ENCODE measurements at places on chromosomes 5 and 9.

DNA sequence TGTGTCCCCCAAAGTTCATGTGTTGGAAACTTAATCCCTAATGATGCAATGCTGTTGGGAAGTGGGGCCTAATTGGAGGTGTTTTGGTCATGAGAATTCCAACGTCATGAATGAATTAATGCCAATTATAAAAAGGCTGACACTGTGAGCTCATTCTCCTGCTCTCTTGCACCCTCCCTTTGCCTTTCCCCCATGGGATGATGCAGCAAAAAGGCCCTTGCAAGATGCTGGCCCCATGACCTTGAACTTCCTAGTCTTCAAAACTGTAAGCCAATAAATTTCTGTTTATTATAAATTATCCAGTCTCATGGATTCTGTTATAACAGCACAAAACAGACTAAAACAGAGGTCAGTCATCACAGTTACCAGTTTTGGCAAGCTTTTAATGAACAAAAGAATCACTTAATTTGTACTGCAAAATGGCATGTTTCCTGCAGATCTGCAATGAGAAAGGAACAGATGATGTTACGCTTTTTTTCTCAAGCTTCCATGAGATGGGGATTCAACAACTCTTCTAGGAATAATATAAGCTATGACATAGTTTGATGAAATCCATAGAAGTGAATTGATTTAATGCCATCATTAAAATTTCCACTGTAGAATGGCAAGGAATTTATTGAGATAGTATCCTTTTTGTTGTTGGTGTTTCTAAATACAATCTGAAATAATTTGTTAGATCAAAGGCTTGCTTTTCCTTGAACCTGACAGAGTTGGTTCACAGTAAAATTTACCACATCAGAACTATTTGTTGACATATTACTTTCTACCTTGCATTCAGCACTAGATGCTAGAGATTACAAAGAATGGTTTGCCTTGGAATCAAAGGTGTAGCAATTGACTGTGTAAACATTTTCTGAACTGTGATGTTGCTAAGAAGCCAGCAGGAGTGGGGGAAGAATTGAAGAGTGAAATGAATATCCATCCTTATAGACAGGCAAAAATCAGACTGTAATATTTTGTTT is 29.3 kb upstream of the RFK start:
- DNase-seq: no peak

DNA sequence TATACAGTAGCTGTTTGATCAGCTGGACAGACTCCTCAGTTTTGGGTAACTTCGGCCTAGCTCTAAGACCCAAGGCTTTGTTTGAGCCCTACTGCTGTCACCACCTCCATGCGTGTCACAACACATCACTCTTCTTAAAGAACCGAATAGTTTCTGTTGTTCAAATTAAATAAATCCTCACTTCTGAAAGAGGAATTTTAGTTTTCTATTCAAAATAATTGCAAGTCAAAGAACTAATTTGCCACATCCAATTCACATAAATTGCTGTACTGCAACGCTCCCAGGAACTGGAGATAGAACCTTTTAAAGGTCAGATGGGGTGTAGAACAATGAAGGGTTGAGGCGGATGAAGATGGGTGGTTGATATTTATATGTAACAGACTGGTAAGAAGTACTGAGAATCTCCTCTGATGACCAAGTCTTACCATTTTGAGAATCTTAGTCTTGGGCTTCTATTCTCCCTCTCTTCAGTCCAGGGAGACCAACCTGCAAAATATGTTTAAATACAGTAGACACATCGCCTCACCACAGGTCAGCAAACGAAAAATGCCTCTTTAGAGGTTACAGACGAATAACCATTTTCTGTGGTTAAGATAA is 1.6 kb downstream of the NREP start:
- no peak for DNase-seq

DNA sequence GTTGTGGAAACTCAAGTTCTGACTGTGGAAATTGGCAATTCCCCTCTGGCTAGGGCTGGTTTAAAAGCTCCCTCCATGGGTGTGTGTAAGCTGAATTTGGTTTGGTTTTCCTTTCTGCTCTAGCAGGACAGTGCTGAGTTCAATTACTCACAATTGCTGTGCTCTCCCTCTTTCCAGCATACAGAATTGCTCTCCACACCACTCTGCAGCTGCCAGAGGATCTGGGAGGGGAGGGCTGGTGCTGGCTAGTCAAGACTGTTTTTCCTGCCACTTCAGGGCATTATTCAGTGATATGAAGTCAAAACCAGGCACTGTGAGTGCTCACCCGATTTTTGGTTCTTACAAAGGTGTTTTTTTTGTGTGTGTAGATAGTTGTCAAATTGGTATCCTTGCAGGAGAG is 336.9 kb upstream of the SLC24A2 start:
- no peak for DNase-seq

- DNase-seq: no peak
Observed at GRCh38 chr5:113195251-113195650, 218.7 kb downstream of the DCP2 start.

GRCh38 chr5:68258531-68258930 is 43.0 kb downstream of the PIK3R1 start:
- no peak for DNase-seq

GRCh38 chr5:112574536-112574935 is 155.5 kb upstream of the EPB41L4A start:
- DNase-seq: no peak

DNA sequence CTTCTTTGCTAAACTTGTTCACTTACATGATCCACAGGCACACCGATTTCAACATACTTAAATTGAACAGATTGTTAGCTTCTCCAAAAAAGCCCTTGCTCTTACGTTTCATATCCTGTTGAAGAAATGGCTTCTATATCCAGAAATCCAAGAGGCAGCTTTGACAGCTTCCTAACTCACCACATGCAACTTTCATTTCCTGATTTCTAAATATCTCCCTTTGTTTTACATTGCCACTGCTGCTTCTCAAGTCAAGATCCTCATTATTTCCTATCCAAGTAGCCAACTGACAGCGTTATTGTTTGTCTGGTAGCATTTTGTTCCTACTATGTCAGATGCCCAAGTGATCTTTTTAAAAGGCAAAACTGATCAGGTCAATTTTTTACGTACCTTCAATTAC is 913.2 kb upstream of the TYRP1 start:
- no peak for DNase-seq

GRCh38 chr9:33318225-33318624 is 27.9 kb downstream of the NFX1 start:
- no peak for DNase-seq

- no peak for DNase-seq
Observed at GRCh38 chr9:70079417-70080037, 35.9 kb downstream of the MAMDC2 start.

- DNase-seq: no peak
Observed at GRCh38 chr9:32589083-32589723, 16.2 kb upstream of the NDUFB6 start.

DNA sequence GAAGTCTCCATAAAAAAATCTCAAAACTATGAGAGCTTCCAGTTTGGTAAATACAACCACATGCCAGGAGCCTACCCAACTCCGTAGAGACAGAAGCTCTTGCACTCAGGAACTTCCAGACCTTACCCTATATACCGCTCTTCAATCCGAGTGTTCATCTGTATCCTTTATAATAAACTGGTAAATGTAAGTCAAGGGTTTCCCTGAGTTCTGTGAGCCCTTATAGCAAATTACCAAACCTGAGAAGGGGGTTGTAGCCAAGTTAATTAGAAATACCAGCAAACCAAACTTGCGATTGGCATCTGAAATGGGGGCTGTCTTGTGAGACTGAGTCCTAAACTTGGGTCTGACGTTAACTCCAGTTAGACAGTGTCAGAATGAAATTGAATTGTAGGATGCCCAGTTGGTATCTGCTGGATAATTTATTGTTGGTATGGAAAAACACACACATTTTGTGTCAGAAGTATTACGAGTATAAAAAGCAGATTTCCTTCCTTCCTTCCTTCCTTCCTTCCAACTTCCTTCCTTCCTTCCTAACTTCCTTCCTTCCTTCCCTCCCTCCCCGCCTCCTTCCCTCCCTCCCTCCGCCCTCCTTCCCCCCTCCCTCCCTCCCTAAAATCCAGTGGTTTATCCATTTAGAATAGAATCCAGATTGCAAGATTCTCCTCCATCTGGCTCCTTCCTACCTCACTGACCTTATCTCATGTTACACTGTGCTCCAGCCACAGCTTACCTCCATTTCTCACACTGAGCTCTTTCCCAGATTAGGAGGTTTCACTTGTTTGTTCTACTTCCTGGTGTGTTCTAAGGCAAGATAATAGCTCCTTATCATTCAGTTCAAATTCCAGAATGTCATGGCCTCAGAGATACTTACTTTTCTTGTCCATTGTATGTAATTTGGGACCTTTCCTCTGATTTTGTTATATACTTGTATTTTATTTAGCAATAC is 196.7 kb downstream of the WDR70 start:
- no peak for DNase-seq

- DNase-seq: no peak
Observed at GRCh38 chr5:159929176-159929575, 12.9 kb downstream of the ADRA1B start.

- DNase-seq: no peak
Observed at GRCh38 chr5:127667926-127668325, 19.0 kb downstream of the CTXN3 start.

DNA sequence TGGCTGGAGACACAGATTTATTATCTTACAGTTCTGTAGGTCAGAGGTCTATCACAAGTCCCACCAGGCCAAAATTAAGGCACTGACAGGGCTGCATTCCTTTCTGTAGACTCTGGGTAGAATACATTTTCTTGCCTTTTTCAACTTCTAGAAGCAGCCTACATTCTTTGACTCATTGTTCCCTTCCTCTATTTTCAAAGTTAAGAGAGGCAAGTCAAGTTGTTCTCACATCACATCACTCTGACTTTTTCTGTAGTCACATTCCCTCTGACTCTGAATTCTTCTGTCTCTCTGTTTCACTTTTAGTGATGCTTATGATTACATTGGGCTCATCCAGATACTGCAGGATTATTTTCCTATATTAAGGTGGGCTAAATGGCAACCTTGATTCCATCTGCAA is 119.0 kb downstream of the MELK start:
- DNase-seq: no peak

- no peak for DNase-seq
Observed at GRCh38 chr5:143341807-143342570, 61.5 kb downstream of the NR3C1 start.

GRCh38 chr9:90301277-90301653 is 341.4 kb downstream of the DIRAS2 start:
- no peak for DNase-seq

- DNase-seq: no peak
Observed at GRCh38 chr5:89901983-89902382, 507.6 kb downstream of the CETN3 start.

- DNase-seq: no peak
Observed at GRCh38 chr5:61504143-61504770, 172.2 kb downstream of the ZSWIM6 start.
